ENCODE measurements at places on chromosomes 5 and 9.

DNA sequence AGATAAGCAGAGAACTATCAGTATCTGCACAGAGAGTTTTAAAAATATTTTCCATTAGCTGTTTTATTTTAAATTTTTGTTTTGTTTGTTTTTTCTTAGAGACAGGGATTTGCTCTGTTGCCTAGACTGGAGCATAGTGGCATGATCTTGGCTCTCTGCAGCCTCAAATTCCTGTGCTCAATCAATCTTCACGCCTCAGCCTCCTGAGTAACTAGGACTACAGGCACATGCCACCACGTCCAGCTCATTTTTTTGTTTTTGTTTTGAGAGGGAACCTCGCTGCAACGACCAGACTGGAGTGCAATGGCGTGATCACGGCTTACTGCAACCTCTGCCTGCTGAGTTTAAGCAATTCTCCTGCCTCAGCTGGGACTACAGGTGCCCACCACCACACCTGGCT, 138.2 kb upstream of the LPAR1 start:
- peaks cover 7% of the 10 kb centered on the region for H3K27me3 ChIP-seq
- DNase-seq = no peak
- H3K4me1 ChIP-seq = peaks cover 11% of the 10 kb centered on the region
- H3K4me3 ChIP-seq = no peak overlapping the region

GRCh38 chr5:159286420-159287035, 23.4 kb downstream of the UBLCP1 start:
- H3K27ac ChIP-seq = no peak overlapping the region
- H3K4me3 ChIP-seq = no peak overlapping the region
- H3K4me1 ChIP-seq = no peaks in the 10 kb centered on the region
- no peaks in the 10 kb centered on the region for H3K36me3 ChIP-seq

- H3K27ac ChIP-seq = no peak overlapping the region
- H3K4me1 ChIP-seq = peaks cover 11% of the 10 kb centered on the region
- no peak overlapping the region for H3K4me3 ChIP-seq
- DNase-seq = no peak
- H3K27me3 ChIP-seq = peaks cover 3% of the 10 kb centered on the region
Observed at GRCh38 chr9:88421348-88421747, 33.1 kb downstream of the SPIN1 start.

- H3K27ac ChIP-seq = no peak overlapping the region
- peaks cover 10% of the 10 kb centered on the region for H3K4me1 ChIP-seq
- no peaks in the 10 kb centered on the region for H3K36me3 ChIP-seq
- peaks cover 15% of the 10 kb centered on the region for H3K27me3 ChIP-seq
Observed at GRCh38 chr5:169333518-169333917, 32.6 kb upstream of the SLIT3 start.

GRCh38 chr5:88515881-88516819, 247.5 kb upstream of the TMEM161B start:
- no peak for DNase-seq
- no peak overlapping the region for H3K27ac ChIP-seq
- H3K27me3 ChIP-seq = peaks cover 3% of the 10 kb centered on the region
- no peaks in the 10 kb centered on the region for H3K36me3 ChIP-seq
- no peak overlapping the region for H3K4me3 ChIP-seq
- no peaks in the 10 kb centered on the region for H3K4me1 ChIP-seq

GRCh38 chr9:108479989-108480652, 375.7 kb downstream of the ACTL7B start:
- H3K27ac ChIP-seq = no peak overlapping the region
- H3K27me3 ChIP-seq = peaks cover 4% of the 10 kb centered on the region
- no peak for DNase-seq

DNA sequence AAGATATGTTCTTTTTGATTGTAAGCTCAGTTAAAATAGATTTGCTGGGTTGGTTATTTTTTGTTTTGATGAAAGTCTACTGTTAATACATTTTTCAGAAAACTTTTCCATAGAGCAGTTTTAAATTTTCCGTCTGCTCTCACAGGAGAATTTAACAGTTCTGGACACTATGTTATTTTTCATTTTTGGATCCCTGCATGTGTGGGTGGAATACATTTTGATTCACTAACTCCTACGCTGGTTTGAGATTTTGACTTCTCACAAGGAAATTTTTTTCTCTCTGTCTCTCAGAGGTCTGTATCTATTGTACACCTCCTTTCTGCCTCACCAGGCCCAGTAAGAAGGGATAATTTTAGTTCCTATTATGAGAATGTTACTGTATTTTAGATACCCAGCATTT, 502.4 kb downstream of the CDH10 start:
- H3K4me3 ChIP-seq = no peak overlapping the region
- no peak for DNase-seq
- H3K4me1 ChIP-seq = no peaks in the 10 kb centered on the region

DNA sequence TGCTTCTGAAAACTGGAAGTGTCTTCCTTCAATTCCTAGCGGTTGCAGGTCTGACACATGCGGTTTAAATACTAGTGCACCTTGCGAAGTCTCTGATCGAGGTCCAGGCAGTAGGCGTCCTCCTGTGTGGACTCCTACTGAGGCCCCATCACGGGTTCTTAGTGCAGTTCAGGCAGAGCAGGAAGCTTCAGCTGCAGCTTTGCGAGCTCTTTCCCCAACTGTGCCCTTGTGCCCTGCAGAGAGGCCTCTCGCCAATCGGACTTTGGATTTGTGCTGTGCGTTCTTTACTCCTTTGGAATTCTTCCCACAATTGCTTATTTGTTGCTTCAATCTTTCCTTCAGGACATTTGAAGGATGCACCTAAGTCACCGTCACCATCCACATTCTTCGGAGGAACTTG, 40.6 kb upstream of the FAM120AOS start:
- DNase-seq = no peak
- no peak overlapping the region for H3K4me3 ChIP-seq
- peaks cover 47% of the 10 kb centered on the region for H3K36me3 ChIP-seq
- H3K4me1 ChIP-seq = peaks cover 17% of the 10 kb centered on the region
- no peaks in the 10 kb centered on the region for H3K27me3 ChIP-seq

DNA sequence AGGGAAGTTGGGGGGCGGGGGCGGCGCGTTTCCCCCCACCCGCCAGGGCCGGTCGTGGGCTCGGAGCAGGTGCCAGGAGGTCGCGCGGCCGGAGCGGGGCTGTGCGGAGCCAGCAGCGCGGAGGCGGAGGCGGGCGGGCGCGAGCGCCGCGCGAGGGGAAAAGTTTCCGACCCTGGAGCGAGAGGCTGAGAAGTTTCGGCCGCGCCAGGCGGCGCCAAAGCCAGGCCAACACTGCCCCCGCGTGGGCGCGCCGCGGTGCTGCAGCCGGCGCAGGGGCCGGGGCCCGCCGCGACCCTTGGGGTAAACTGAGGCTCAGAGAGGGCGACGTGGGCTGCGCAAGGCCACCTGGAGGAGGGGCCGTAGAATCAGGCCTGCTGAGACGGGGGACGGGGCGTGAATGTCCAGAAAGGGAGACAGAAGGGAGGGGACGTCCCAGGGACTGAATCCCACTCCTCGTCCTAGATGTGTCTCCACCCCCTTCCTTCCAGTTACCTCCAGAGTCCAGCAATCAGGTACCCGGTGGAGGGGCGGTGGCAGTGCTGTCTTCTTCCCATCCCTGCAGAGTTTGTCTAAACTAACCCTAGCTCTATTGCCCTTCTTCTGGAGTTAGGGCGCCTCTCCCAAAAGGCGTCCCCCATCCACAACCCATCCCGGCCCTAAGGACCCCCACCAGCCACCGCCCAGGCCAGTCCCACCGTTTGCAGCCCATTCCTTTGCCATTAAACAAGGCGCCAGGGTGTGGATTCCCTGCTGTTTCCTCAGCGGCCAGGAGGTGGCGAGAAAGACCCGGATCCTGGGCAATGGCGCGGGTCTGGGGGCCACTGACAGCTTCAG, 10.2 kb downstream of the C9orf50 start:
- peaks cover 9% of the 10 kb centered on the region for H3K27me3 ChIP-seq
- H3K4me3 ChIP-seq = peak overlapping the region; percentile 71
- H3K4me1 ChIP-seq = peaks cover 54% of the 10 kb centered on the region
- no peak overlapping the region for H3K27ac ChIP-seq
- DNase-seq = peak; percentile 88
- H3K36me3 ChIP-seq = no peaks in the 10 kb centered on the region

DNA sequence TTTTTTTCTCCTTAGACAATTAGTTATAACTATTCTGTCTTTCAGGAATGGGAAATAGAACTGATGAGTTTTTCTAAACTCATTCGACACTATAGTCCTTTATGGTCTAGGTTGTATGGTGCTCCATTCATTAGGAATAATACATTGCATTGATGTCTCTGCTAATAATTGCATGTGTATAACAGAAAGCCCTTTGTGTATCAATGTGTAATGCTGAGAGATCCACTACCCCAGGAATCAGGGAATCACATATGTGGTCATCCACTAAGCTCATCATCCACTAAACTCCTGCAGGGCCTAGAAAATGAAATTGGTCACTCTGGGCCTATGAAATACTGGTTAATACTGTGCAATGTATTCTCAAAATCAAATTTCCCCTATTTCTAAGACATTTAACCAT, 242.0 kb upstream of the CDH18 start:
- no peak for DNase-seq
- H3K4me3 ChIP-seq = no peak overlapping the region
- no peaks in the 10 kb centered on the region for H3K27me3 ChIP-seq

DNA sequence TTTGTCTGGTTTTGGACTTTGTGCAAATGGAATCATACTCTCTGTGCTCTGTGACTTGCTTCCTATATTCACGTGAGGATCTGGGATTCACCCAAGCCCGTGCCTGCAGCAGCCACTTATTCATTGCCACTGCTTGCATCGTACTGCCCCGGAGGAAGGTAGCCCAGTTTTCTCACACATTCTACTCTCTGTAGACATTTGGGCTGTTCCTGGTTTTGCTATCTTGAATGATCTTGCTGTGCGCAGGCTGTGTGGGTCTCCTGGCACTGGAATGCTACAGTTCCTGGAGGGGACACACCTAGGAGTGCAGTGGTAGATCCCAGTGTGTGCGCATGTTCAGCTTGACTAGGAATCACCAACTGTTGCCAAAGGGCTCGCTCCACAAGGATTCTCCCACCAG, 99.2 kb upstream of the BOD1 start:
- H3K27me3 ChIP-seq = peaks cover 10% of the 10 kb centered on the region
- no peak overlapping the region for H3K4me3 ChIP-seq
- H3K4me1 ChIP-seq = peaks cover 86% of the 10 kb centered on the region

DNA sequence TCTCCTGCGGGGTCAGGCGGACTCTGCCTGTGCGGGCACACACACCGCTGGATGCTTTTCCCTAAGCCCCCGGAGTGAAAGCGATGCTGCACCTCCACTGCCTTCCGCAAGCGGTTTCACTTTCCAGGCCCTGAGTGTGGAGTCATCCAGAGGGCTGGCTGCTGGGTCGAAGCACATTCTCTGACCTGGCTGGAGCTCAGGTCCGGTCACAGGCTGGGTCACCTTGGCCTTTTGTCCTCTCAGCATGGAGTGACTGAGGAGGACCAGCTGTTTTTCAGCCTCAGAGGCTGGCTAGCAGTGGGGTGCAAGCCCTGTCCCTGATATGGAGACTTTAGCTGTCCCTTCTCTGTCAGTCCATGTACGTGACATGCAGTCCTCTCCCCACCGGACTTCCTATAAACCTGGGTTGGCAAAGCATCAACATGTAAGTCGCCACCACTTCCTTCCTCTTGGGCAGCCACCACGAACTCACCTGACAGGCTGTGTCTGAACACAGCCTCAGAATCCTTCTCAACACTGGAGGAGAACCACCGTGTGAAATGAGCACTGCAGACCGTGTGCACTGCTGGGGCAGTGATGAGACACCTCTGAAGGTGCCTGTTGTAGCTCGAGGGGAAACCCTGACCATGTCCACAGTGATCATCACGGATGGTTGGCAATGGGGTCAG, 51.3 kb downstream of the GADD45G start:
- no peaks in the 10 kb centered on the region for H3K36me3 ChIP-seq
- peaks cover 59% of the 10 kb centered on the region for H3K4me1 ChIP-seq
- no peak for DNase-seq
- peaks cover 7% of the 10 kb centered on the region for H3K27me3 ChIP-seq
- H3K27ac ChIP-seq = peak overlapping the region; percentile 78
- peak overlapping the region; percentile 46 for H3K4me3 ChIP-seq

- no peaks in the 10 kb centered on the region for H3K36me3 ChIP-seq
- no peak overlapping the region for H3K27ac ChIP-seq
- H3K4me3 ChIP-seq = no peak overlapping the region
Observed at GRCh38 chr5:159906463-159906862, 9.8 kb upstream of the ADRA1B start.

- peaks cover 74% of the 10 kb centered on the region for H3K4me1 ChIP-seq
- peak; percentile 59 for DNase-seq
- H3K4me3 ChIP-seq = peak overlapping the region; percentile 47
- H3K27ac ChIP-seq = peak overlapping the region; percentile 89
- no peaks in the 10 kb centered on the region for H3K27me3 ChIP-seq
- H3K36me3 ChIP-seq = peaks cover 35% of the 10 kb centered on the region
Observed at GRCh38 chr5:78569441-78569840, 79.1 kb downstream of the LHFPL2 start.

GRCh38 chr5:11595045-11595444, 309.2 kb downstream of the CTNND2 start:
- H3K27me3 ChIP-seq = peaks cover 6% of the 10 kb centered on the region
- H3K27ac ChIP-seq = no peak overlapping the region

GRCh38 chr5:73454379-73455036, 5.9 kb upstream of the FOXD1 start:
- no peak overlapping the region for H3K4me3 ChIP-seq
- no peaks in the 10 kb centered on the region for H3K36me3 ChIP-seq
- no peak overlapping the region for H3K27ac ChIP-seq
- peaks cover 9% of the 10 kb centered on the region for H3K4me1 ChIP-seq
- DNase-seq = peak; percentile 68
